ENCODE measurements at places on chromosomes 6 and 20.

DNA sequence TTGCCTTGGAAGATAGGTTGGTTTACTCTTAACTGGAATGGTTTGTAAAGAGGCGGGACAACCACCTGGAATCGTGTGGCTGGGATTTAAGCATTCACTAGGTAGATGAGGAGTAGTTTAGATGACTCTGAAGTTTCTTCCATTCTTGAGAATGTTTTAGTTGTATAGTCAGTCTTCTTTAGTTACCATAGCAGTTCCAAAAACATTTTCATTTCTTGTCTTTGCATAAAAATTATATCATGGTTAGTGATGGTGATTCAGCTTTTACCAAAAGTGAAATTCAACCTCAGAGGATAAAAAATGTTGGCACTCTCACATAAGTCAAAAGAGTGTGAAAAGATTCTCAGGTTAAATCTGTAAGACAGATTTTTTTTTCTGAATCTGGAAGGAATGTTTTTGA is 70.3 kb downstream of the SMAP1 start:
- no peak for DNase-seq

DNA sequence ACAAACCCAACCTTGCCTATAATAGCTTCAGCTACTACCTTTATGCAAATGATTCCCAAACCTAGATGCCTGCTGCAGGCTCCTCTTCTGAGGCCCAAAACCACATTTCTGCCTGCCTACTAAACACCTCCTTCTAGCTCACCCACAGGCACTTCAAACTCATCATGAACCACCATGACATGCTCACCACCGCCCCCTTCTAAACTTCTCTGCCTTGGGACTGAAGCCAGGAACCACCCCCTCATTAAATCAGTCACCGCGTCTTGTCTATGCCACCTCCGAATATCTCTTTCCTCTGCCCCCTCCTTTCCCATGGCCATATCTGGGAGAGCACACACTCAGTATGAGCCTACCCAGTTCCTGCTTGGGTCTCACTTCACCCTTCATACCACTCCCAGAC is 101.2 kb downstream of the SNAP25 start:
- DNase-seq, result no peak

DNA sequence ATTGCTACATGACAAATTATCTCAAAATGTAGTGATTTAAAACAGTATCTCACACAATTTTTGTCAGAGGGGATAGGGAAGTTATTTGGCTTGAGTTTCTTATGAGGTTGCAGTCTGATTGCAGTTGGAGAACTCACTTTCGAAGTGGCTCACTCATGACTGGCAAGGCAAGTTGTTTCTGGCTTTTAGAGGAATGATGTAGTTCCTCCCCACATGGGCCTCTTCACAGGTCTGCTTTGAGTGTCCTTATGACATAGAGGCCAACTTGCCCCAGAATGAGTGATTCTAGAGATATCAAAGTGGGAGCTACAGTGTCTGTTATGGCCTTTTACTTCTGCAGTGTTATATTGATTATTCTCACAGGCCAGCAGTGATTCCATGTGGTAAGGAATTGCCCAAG is 6.1 kb downstream of the DOP1A start:
- DNase-seq, result no peak

DNA sequence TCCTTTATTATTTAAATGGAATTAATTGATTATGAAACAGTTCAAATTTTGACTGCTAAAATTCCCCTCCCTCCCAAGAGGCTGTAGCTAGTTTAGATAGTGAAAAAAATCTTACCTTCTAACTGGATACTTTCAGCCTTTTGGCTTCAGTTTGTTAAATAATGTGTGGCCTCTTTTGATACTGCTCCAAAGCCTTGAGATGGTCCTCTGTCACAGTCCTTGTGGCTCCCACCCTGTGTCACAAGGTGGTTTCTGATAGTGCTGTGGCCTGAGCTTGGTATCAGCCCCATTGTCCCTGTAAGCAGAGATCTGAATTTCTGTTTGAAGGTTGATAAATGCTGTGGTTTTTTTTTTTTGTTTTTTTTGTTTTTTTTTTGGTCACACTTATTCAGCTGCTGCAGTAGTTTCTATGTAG is 20.8 kb downstream of the PANK2 start:
- no peak for DNase-seq

- DNase-seq, result no peak
Observed at GRCh38 chr6:109117346-109118035, 22.2 kb downstream of the CEP57L1 start.

- DNase-seq, result no peak
Observed at GRCh38 chr20:51480507-51481270, 61.8 kb downstream of the NFATC2 start.

DNA sequence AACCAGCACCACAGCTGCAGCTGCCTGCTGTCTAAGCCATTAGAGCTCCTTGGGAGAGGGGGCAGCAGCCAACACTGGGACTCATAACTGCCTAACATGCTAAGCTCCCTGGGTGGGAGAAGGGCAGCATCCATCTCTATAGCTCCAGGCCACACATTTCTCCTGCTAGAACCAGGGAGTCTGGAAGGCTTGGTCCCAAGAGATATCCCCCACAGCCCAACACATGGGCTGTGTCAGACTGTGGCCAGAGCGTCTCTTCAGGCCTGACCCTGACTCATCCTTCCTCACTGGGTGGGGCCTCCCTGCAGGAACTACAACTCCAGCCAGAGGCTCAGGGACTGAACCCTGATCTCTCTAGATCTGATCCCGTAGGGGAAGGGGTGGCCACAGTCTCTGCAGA is 411.1 kb downstream of the HDGFL1 start:
- DNase-seq, result no peak

GRCh38 chr6:84425971-84426705 is 198.7 kb upstream of the CEP162 start:
- DNase-seq, result no peak

DNA sequence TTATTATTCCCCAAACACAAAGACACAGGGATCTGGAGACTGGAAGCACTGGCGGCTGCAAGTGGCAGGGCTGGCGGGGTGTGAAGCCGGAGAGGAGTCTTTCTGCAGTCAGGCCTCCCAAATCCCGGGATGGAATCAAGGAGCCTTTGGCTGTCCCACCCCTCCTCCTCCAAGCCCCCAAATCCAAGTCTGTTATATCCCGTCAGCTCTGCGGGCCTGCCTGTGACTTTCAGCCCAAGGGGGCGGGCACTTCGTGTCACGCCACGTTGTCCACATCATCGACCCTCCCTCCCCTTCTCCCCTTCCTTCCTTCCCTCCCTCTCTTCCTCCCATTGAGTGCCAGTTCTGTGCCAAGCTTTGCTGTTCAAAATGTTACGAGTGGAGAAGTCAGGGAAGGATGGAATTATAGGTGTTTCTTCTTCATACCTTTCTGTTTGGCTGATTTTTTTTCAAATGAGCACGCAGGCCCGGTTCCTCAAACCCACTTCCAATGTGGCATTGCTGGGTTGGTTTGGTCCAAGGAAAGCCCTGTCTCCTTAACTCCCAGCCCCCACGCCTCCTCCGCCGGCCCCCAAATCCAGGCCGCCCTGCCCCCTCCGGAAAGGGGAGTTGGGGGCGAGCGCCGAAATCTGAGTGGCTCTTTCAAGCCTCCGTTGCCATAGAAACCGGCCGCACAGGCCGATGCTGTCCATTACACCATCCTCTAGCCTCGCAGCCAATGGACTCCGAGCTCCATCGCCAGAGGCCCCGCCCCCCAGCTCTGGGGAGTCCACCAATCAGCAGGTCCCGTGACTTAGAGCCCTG is 12.7 kb downstream of the ZCCHC3 start:
- peak; percentile 88 for DNase-seq

DNA sequence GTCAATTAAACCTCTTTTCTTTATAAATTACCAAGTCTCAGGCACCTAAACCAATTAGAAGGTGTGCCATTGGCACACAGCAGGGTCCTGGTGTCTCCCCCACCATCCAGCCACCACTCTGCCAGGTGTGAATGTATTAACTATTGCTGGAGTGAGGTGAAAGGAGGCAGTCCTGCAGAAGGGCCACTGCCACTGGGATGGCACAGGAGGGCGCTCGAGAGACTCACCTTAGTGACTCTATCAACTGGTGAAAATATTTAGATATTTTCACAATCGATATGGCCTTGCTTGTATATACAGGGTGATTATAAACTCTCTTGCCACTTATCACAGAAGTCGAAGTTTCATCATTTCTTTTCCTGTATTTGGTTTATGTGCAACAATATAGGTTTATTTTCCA is 145.6 kb upstream of the ESR1 start:
- DNase-seq, result no peak

GRCh38 chr6:167974640-167975344 is 22.7 kb upstream of the KIF25 start:
- no peak for DNase-seq

GRCh38 chr6:20559924-20560551 is 25.8 kb downstream of the CDKAL1 start:
- no peak for DNase-seq

DNA sequence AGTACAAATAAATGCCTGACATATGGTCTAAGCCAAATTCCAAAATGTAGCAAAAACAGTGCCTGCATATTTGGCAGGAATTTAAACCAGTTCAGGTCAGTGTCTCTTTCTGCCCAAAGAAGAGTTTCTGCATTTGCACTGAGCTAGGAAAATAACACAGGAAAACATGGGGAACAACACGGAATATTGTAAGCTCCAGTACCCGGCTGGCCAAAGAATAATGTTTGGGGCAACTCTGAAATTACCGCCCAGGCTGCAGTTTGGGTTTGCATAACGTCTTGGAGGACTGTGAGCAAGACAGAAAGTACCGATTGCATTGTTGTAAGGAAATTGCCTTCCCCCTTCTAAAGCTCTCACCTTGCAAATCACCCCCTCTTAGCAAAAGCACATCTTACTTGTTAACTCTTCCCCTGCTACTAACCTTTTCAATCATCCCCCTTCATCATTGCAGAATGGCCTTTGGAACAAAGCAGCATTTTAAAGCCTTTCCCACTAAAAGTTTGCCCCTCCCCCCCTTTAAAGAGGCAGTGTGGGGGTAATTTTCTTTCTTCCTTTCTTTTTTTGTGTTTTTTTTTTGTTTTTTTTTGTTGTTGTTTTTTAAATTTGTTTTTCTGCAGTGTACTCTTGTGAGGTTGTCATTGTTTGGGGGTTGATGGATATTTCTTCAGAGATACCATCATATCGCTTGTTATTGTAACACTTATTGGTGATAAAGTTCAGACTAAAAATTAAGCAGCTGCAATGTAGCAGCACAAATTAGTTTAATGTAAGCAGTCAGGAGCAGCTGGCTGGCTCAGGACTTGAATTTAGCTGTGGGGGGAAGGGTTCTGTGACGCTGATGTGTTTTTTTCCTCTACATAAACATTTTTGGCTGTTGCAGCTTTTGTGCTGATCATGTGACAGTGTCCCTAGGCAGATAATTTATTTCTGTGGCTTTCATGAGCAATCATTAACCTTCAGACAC is 100.0 kb upstream of the CITED2 start:
- no peak for DNase-seq

GRCh38 chr6:37582306-37582705 is 82.6 kb upstream of the CCDC167 start:
- DNase-seq, result no peak

GRCh38 chr6:110778333-110778732 is 36.9 kb downstream of the CDK19 start:
- DNase-seq, result no peak

DNA sequence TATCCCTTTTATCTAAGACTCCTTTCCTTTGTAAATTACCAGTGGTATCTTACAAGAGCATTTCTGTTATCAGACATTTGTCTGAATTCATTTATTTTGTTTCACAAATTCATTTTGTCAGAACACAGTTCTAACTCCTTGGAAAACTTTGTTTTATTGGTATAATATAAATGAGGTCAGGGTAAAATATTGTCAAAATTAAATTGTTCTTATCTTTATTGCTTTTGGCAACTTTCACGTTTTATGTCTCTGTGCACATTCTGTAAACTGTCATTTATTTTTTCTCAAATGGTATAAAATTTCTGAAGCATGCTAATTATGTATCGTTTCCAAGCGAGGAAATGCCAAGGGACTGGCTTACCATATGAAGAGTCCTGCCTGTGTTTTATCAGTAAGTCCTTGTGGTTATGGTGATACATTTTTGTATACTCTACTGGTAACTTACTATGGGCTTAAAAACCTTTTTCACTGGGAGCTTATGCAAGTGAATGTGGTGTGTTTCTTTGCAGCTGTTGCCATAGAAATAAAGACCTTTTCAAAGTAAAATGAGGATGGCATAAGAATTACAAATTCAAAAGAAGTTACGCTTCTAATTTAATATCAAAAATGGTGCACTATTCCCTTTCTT is 214.2 kb downstream of the COL19A1 start:
- no peak for DNase-seq

Measured in NCI-H2107 (cell line).